Activated T-cell treated with anti-CD3 and anti-CD28 coated beads for 24 hours (primary cell): ENCODE measurements at places on chromosomes 2 and 18.

- DNase-seq, result peak; percentile 23
Measured at GRCh38 chr2:218648088-218648786, 11.2 kb downstream of the ZNF142 start.

DNA sequence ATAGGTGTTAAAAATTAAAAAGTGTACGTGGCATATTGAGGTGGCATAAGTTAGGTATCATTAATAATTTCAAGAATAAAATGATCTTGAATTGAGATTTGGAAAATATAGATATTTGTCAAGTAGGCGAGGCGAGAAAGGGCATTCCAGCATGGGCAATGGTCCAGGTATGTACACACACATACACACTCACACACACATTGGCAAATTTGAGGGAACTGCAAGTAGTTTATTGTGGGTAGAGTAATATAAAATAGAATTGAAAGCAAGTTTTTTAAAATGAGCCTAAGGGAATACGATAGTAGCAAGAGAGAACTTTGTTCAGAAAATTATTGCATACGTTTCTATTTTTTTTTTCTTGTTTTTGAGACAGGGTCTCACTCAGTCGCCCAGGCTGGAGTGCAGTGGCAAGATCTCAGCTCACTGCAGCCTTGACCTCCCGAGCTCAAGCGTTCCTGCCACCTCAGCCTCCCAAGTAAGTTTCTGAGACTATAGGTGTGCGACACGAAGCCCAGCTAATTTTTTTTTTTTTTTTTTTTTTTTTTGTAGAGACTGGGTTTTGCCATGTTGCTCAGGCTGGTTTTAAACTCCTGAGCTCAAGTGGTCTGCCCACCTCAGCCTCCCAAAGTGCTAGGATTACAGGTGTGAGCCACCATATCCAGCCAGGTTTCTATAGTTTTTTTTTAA lies 96.7 kb upstream of the SLC39A10 start:
- DNase-seq, result no peak

GRCh38 chr2:239203443-239204135 lies 197.2 kb downstream of the HDAC4 start:
- no peak for DNase-seq

- DNase-seq, result no peak
Measured at GRCh38 chr18:8529609-8530008, 79.6 kb upstream of the RAB12 start.
